Activated T-cell treated with anti-CD3 and anti-CD28 coated beads, Interleukin-2, amount 50 U/mL, for 48 hours (primary cell): ENCODE measurements at places on chromosomes 6 and 20.

GRCh38 chr6:116648156-116648555, 20.4 kb downstream of the ZUP1 start:
- no peak for DNase-seq

DNA sequence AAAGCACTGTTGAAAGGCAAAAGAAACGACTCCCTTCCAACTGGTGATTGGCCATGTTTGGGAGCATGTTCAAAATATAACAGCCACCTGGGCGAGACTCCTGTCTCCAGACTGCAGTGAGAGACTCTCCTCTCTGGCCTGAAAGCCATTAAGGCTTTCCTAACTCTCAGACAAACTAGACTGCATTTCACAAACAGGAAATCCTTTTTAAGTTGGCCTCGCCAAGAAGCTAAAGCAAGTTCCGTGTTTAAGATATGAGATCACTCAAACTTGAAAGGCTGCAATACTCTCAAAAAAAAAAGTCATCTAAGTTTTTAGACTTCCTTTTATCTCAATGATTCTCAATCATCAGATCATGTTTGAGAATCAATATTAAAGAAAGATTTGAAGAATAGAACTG, 117.0 kb downstream of the TFAP2A start:
- no peak for DNase-seq

DNA sequence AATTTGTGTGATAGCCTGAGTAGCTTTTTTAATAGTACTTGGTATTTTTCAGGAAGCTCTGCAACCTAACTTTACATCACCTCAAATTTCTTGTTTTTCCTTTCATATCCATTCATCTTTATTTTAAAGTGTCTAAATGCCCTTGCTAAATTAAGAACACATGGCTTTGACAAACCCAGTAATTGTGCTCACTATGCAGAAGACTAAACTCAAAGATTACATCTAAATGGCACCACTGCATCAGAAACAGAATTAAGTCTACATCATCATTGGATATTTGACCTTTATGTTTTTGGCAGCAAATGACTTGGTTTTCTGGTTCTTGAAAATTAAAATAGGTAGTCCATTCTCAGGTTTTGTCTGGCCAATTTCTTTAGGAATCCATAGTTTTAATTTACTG, 69.6 kb upstream of the HDGFL1 start:
- no peak for DNase-seq

DNA sequence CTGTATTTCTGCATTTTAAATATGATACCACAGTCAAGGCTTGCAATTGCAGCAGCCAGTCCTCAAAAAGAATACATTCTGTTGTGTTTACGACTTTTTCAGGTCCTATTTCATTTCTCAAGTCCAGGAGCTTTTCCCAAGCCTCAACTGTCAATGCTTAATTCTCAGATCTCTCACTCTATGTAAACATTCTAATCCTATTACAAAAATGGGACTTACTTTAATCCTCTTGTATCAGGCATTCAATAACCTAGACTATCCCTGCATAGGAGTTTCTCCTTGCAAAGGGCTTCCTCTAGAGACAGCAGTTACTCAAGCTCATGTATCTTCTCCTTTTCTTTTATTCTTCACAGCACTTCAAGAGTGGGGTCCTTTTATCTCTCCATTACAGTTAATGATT, 1293.0 kb downstream of the GRIK2 start:
- DNase-seq: no peak

DNA sequence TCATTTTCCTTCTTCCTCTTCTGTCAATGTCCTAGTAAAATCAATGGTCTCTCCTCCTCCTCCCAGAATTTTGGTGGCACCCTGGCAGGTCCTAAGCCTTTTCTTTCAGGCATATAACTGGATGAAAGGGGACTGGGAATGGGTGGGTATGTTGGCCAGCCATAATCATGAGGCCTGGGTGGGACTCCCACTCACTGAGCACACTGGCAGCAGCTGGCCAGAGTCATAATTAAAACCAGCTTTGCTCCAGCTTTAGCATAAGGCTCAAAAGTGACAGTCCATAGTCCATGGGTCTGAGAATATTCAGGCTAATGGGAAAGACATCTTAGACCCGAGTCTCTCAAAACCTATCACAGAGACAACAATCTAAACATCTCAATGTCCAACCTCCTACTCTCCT, 190.0 kb upstream of the BTBD3 start:
- no peak for DNase-seq

GRCh38 chr6:137309078-137309762, 90.0 kb upstream of the IFNGR1 start:
- no peak for DNase-seq

DNA sequence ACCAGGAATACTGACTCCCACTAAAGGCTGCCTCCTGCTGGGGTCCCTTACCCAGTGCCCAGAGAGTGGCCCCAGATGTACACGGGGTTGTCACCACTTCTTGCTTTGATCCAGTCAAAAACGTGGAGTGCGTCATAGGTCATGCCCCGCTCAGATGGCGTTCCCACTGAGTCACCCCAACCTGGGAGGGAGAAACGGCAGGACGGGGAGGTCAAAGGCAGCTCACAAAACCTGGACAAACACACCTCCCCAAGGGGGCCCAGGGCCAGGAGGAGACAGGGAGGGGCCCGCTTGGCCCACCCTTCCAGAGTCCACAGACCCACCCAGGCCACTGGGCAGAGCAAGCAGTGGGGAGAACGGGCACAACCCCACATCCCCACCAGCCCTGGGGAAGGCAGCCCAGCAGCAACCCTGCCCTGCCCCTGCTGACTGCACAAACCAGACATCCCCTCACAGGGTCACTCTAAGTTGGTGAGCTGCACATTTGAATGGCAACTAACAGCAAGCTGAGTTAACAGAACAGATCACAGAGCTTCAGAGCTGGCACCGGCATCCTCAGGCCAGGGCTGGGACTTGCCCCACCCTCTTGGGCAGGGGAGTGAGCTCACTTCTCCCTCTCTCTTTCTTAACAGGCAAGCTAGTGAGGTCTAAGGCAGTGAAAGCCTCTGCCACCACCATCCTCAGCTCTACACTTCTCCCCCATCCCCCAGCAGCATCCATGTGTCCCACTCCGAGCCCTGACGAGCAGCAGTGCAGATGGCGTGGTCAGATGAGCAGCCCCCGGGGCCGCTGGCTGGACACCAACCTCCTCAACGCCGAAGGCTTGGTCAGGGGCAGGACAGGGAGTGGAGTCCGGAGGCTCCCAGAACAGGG, 61.7 kb downstream of the PYGB start:
- DNase-seq: no peak

GRCh38 chr20:51023617-51024155, 779 bp upstream of the KCNG1 start:
- DNase-seq: no peak

DNA sequence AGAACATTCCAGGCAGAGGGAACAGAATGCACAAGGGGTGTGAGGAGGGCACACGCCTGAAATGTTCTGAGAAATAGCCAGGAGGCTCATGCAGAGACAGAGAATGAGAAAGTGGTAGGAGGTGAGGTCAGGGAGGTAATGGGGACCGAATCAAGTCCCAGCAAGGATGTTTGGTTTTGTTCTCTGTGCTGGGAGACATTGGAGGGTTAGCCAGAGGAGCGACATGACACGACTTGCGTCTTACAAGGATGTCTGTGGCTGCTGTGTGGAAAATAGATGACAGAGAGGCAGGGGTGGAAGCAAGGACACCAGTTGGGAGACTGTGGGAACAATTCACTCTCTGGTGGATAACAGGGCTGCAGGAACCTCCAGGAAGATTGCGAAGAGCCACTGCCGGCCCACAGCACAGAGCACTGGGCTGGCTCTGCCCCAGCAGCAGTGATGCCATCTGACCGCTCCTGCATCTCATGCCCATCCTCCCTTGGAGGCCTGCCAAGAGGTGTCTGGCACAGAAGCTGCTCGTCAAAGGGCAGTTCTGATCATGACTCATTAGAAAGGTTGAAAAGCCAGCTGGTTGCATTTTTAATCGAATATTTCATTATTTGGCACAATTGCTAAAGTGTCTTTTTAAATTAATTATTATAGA, 57.7 kb upstream of the CD83 start:
- DNase-seq: no peak

DNA sequence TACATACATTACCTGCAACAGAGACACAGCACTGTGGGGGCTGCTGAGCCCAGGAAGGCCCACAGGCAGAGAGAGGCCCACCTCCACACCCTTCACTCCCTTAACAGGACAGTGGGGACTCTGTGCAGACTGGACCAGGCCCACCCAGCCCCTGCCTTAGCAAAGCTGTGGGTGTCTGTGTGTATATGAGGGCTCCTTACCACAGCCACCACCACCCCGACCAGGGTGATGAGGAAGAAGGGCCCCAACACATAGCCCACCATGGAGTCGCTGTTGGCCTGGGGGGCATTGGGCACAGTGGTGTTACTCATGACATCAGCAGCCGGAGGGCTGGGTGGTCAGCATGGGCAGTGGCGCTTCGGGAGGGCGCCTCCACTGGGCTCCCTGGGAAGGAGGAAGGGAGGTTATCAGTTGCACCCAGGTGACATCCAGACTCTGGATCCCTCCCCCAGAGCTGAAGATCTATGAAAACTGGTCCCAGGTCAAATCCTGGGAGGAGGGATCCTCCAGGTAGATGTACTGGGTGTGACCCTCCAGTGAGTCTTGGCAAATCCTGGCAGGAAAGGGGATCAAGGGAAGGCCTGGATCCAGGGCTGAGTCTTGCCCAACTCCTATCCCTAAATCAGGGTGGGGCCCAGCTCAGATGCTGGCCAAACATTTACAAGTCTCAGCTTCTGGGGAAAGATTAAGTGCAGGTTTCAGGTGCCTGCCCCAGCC, 1.2 kb downstream of the SMIM29 start:
- DNase-seq: no peak
